ENCODE measurements at places on chromosomes 1 and 21. TPM values are rescaled to one million over a fixed set of nuclear protein-coding genes. Genes with fewer than 3 reads are reported as not detected.

- peak; percentile 28 for DNase-seq
These were observed 24.3 kb downstream of the AHCTF1 start for GRCh38 chr1:246907472-246907871.

- no peak for DNase-seq
These were observed 46.8 kb downstream of the TRPM2 start for GRCh38 chr21:44399955-44400790.

- no peak for DNase-seq
These were observed 83.2 kb downstream of the PLXNA2 start for GRCh38 chr1:208161005-208161404.

- DNase-seq = no peak
These were observed 1421.1 kb downstream of the PLA2G4A start for GRCh38 chr1:188249811-188250210.

DNA sequence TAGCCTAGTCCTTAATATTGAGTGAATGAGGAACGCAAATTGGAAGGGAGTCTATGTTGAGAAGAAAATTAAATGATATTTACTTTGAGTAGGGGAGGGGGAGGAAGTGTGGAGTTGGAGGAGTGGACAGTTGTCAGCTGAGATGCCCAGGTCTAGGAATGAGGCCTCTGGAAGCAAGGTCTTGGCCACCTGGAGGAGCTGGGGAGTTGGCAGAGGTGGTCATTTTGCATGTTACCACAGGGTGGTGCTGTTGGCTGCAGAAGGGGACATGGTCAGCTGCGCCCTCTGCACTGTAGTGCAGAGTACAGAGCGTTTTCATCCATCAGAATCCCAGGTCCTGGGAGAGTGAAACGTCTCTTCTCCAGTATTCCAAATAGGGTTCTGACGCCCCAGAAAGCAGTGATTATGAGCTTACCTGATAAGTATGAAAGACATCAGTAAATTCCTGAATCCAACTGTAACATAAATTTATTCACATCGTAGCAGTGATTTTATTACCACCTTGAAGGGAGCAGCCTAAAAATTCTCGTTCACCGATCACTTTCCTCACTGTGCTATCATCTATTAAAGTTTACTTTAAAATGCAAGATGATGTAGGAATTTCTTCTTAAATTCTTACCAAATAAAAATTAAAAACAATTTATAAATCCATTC, 13.8 kb downstream of the PARK7 start:
- DNase-seq = peak; percentile 66

- DNase-seq = no peak
These were observed 16.0 kb upstream of the PIGV start for GRCh38 chr1:26771643-26772321.

DNA sequence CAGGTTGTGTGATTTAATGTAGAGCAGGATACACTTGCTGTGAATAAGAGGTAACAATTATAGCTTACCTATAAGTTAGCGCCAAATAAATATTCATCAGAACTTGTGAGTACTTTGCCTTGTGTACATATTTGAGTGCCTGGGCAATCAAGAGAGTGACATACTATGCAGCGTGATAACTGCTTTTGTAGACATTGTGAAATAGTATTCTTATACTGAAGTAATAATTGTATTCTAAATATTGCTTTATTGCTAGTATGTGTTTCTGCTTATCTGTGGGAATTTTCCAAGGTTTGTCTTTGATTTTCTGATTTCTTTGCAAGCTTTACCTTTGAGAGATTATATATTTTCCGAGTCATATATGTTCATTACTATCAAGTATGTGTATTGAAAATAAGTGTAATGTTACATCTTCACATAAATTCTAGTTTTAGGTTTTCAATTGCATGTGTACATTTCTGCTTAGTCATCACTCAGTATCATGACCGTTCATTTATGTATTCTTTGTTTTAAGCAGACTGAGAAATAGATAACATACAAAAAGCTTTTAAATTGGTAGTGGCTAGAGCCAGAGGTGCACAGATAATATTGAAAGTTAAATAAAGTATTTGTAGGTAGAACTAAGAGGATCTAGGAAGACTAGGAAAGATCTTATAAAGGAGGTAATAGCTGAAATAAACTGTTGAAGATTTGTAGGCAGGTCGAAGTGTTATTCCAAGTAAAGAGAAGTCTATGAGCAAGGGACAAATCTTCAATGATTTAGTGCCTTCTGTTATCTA, 19.5 kb downstream of the USP25 start:
- DNase-seq = no peak

GRCh38 chr1:49597436-49597835, 426.3 kb downstream of the AGBL4 start:
- DNase-seq = no peak

DNA sequence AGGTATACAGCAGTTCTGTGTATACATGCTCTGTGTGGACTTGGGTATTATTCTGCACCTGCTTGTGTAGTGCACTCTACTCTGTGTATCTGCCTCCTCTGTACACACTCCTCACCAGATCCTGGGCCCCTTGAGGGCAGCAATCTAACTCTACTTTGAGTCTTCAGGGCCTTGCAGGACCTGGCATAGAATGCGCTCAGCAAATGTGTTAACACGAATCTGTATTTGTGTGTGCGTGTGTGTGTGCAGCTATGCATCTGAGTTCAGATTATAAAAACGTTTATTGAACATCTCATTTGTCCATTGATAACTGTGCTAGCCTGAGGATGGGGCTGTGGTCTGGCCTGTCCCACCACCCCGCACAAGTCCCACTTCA, 3.9 kb upstream of the MEF2D start:
- DNase-seq = no peak

DNA sequence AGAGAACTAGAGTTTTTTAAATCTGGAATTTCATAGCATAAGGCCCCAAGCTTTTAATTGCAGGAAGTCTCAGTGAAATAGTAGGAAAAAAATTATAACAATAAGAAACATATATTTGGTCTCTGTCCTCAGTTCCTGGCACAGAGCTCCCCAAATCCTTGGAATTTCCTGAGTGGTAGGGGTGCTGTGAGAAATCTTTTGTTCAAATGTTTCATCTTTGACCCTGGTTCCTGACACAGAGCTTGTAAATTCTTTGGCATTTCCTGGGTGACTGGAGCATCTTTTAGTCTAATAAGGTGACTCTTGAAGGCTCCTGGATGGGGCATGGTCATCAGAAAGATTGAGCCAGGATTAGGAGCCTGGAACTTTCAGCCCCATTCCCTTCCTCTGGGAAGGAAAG, 225.7 kb upstream of the AJAP1 start:
- DNase-seq = no peak

DNA sequence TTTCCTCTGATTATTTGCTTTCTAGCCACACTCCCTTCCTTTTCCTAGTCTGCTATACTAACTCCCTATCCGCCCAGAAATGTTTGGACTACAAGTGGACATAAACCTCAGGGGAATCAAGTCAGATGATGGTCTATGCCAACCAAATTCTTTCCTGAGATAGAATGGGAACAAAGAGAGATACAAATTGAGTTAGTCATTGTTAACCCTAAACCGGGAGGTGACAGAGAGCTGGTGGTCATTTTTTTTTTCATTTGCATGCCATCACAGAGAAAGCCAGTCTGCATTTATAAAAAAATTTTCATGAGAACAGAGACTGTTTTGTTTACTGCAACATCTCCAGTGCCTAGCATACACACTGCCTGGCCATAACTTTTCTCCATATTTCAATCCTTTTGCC, 35.0 kb downstream of the MYSM1 start:
- no peak for DNase-seq

DNA sequence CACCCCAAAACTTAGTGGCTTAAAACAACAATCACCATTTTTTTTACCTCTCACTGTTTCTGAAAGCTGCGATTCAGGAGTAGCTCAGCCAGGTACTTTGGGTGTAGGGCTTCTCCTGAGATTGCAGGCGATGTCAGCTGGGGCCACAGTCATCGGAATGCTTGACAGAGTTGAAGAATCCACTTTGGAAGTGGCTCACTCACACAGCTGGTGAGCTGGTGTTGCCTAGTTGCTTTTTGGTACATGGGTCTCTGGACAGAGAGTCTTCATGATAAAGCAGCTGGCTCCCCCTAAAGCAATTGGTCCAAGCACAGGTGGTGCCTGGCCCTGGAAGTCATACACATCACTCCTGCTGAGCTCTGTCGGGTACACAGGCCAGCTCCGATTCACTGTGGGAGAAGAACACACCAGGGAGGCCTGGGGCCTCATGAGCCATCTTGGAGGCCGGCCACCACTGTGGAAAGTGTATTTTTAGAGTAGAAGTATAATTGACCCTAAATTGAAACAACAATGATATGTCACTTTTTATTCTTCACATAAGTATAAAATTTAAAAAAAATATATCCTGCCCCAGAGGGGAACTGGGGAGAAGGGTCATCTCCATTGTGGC, 75.2 kb upstream of the GALNT2 start:
- no peak for DNase-seq

DNA sequence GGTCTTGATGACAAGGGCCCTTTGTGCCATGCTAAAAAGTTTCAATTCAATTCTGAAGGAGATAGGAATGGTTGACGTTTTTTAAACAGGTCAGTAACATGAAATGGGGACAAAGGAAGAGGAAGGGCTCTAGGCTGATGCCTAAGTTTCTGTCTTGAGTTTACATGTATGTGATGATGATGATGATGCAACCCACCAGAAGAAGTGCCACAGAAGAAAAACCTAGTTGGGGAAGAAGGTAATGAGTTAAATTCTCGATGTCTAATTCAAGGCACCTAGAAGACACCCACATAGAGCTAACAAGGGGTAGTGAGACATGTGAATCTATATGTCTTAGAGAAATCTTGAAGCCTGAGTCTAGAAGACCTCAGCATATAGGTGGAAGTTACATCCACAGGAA, 44.4 kb upstream of the ATP1A1 start:
- DNase-seq = no peak

DNA sequence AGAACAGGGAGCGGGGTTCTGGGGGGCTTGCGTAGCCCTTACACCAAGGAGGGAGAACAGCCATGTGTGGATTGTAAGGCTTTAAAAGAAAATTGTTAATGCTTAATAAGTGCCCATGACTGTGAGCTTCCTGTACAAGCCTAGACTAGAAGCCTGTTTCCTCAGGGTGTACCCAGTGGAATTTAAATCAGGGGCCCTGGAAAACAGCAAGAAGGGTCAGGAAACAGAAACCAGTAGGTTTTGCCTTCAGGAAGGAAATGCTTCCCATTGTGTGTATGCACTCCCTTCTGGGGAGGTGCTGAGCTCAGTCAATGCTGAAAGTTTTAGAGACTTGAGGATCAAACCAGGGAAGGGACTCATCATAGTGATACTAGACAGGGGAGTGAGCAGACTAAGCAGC, 12.7 kb downstream of the UTP11 start:
- no peak for DNase-seq

- no peak for DNase-seq
These were observed 189.2 kb upstream of the VAMP3 start for GRCh38 chr1:7581754-7582459.

DNA sequence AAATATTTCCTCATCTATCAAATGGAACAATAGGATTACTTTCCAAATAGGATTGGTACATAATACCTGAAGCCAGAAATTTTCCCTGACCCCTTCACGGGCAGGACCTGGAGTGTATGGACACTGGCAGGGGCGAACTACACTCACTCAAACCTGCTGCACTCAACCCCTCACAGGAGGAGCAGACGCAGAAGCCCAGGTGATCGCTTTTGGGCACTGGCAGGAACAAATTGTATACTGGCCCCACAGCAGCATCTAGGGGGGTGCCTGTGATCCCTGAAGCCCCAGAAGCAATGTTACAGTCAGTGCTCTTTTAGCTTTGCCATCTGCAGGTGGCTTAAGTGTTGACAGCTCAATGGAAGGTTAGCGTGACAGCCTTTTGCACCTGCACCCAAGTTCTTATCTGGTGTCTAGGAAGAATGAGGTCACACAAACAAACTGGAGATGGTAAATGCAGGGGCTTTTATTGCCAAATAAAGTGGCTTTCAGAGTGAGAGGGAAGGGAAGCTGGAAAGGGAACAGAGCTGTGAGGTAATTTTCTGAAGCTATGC, 199.2 kb upstream of the NEGR1 start:
- DNase-seq = no peak

DNA sequence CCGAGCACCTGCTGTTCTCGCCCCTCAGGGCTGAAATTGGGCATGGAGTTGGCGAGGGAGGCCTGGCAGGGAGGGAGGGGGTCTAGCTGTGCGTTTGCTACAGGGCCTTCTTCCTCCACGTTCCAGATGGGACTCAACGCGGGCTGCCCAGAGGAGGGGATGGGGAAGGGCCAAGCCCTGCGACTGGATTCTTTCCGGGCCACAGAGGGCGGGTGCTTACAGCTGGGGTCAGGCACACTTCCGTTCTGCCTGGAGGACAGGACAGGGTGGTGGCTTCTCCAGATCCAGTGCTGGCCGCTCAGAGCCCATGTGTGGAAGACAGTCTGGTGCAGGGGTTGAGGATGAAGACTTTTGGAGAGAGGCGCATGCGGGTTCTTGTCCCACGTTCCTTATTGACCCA, 90.0 kb downstream of the EDEM3 start:
- no peak for DNase-seq

- DNase-seq = no peak
These were observed 10.3 kb downstream of the RUNX1 start for GRCh38 chr21:35038772-35039319.

DNA sequence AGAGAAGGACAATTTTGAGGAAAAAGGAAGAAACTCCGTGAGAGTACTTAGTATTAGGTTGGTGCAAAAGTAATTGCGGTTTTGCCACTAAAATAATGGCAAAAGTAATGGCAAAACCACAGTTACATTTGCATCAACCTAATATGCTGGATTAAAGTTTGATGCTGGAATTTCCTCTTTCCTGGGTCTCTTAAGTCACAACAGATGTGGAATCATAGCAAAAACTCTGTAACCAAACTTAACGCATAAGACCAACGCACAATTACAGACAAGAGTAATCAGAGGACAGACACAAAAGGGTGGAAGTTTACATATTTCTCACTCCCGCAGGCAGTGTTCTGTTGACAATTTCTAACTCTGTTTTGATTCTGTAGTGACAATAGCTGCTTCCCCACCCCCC, 182.4 kb downstream of the BACH1 start:
- DNase-seq = no peak

DNA sequence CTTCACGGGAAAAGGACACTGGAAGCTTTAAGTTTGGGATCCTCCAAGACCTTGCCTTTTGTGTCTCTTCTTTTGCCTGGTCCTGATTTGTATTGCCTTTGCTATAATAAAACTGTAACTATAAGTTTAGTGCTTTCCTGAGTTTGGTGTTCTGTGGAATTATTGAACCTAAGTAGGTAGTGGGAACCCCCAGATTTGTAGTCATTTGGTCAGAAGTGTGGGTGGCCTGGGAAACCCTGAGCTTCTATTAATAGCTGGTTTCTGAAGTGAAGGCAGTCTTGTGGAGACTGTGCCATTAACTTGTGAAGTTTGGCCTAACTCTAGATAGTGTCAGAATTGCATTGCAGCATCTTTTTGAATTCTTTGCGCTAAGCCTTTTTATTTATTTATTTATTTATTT, 6.8 kb upstream of the MYCL start:
- DNase-seq = no peak

Gene EPS8L3
- polyA plus RNA-seq = 0.62 TPM

Gene FLG2
- 0.03 TPM for polyA plus RNA-seq

Gene SETDB1
- polyA plus RNA-seq = 91.8 TPM

Gene UBXN10
- 5.9 TPM for polyA plus RNA-seq

Gene PPT1
- 103 TPM for polyA plus RNA-seq

Gene ITLN2
- not detected for polyA plus RNA-seq

Gene TNN
- 2.3 TPM for polyA plus RNA-seq

Gene ARL8A
- 43.3 TPM for polyA plus RNA-seq

Gene CYYR1
- 56.0 TPM for polyA plus RNA-seq

Gene GCSAML
- 0.55 TPM for polyA plus RNA-seq

Gene OR10J4
- polyA plus RNA-seq = not detected

Gene DNAJC6
- polyA plus RNA-seq = 6.0 TPM

Gene OPRD1
- polyA plus RNA-seq = 0.33 TPM

Gene MANEAL
- polyA plus RNA-seq = 4.7 TPM

Gene LRRC71
- 0.45 TPM for polyA plus RNA-seq

Gene LAD1
- 25.6 TPM for polyA plus RNA-seq

All from renal cortex interstitium (tissue), 15 donors.